Fibroblast of skin of back (primary cell): ENCODE measurements at places on chromosomes 3 and 15.
A peak's percentile ranks its signal among the peaks of the same experiment; 100 is the strongest.

DNA sequence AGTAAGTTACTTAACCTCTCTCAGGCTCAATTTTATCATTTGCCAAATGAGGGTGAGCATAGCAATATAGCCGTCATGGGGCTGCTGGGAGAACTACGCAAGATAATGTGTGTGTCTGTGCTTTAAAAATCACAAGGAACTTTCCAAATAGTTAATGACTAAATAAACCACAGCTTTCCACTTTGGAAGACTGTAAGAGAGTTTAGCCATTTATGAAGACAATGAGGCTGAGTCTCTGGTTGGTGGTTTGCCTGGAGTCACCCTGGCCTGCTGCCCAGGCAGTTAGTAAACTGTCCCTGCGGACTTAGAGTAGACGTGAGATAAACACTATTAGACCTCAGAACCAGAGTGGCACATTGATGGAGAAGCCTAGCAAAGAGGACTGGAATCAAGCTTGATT lies 357.7 kb downstream of the CLSTN2 start:
- peak; percentile 49 for DNase-seq

GRCh38 chr3:126582311-126582710 lies 23.6 kb upstream of the C3orf22 start:
- no peak for DNase-seq

GRCh38 chr3:16106050-16106449 lies 68.4 kb upstream of the GALNT15 start:
- DNase-seq = no peak

DNA sequence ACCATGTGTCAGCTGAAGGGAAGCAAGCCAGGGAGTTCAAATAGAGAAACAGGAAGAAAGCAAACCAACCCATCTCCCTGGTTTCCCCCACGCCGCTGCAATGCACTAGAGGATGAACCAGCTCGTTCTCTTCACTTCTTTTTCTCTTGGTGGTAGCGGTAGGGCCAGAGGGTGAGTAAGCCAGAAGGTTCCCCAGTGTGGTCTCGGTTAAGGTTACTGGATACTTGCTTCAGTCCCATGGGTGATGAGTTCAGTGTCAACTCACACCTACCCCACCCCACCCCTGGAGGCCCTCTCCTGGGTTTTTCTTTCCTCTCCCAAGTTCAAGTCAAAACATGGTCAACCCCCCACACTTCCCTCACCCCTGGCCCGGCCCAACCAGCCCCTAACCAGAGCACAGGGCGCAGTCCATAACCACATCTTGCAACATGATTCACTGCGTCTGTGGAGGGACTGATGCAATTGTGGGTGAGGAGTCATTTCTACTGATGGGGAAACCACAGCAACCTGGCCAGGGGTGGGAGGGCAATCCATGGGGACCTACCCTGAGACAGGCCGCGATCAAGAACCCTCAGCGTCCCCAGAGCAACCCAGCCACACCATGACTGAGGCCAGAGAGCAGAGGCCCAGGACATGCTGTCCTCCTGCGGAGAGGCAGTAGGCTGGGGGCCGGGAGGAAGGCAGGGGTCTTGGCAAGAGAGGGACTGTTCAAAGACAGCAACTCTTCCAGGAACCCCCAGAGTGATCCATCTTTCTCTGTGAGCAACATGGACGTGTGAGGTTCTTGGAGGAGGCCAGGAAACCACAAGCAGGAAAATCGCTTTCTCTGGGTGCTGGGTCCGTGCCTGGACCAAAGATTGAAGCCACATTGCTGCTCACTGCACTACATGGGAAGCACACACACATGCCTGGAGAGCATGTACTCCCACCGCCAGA lies 276.6 kb downstream of the UACA start:
- peak; percentile 89 for DNase-seq

DNA sequence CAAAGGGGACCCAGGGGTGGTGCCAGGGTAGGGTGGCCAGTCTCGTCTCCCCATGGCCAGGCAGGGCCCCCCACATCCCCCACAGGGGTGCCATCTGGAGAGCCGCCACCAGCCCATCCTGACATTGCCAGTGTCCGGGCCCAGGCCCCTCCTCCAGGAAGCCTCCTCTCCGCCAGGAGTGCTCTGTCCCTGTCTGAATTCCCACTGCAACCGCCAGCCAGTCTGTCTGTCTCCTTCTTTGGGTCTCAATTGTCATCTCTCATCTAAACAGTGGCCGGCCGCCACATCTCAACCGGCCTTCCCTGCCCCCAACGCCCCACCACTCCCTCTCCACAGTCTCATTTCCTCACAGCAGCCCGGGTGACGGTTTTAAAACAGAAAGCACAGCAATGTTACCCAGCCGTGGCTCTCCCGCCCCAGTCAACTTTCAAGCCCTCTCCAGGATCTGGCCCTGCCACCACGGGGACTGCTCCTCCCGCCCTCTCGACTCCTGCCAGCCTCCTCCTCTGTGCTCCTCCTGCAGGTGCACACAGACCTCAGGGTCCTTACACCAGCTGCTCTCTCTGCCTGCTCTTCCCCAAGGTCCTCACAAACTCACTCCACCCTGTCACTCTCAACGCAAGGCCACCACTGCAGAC lies 57.0 kb downstream of the IQSEC1 start:
- DNase-seq = no peak

DNA sequence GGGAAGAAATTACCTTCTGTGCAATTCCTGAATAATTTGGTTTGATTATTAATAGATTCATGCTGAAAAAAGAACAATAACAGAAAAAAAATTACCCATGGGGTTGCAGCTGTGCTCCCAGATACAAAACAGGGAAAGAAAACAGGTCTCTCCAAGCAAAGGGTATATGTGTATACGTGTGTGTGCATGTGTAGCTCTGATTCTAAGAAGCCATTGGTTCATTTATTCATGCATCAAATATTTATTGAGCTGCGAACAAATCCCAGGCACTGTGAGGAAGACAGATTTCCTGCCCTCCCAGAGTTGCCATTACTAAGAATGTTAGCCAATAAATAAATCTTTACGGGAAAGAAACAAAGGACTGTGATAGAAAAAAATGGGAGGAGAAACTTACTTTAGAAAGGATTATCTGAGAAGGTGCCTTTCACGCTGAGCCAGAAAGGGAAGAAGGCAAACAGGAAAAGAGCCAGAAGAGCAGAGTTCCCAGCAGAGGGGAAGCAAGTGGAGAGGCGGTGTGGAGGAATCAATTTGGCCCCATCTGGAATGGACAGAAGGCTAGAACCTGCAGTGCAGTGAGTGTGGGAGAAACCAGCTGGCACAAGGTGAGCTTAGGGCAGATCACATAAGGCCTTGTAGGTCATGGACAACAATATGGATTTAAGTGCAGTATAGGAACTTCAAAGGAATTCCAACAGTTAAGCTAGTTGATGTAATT lies 20.7 kb downstream of the CHL1 start:
- no peak for DNase-seq

GRCh38 chr3:126417981-126418530 lies 23.3 kb downstream of the CFAP100 start:
- no peak for DNase-seq

GRCh38 chr3:108662142-108662738 lies 72.7 kb downstream of the DZIP3 start:
- peak; percentile 58 for DNase-seq

GRCh38 chr15:78000927-78001249 lies 76.6 kb downstream of the TBC1D2B start:
- no peak for DNase-seq

GRCh38 chr3:39936848-39937247 lies 127.4 kb downstream of the MYRIP start:
- DNase-seq = no peak

GRCh38 chr3:159854500-159855124 lies 134.0 kb upstream of the IL12A start:
- peak; percentile 98 for DNase-seq

DNA sequence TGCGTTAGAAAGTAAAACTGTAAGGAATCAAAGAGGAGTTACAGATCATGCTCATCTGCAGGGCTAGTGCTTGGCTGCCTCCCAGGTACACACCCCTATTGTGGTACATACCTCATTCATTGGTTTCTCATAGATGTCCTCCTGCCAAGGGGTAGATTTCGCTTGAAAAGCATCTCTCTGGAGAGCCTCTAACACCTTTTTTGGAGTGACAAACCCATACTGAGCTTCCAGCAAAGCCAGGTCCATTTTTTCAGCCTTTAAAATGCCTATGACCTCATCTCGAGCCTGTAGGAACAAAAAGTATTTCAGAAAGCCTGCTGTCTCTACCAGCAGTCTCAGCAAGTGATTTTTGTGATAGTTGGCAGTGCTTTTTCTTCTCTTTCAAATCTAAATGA lies 112.1 kb downstream of the CMSS1 start:
- peak; percentile 63 for DNase-seq
